ENCODE measurements at places on chromosomes 2 and 18. TPM values are rescaled to one million over a fixed set of nuclear protein-coding genes. Genes with fewer than 3 reads are reported as not detected.

DNA sequence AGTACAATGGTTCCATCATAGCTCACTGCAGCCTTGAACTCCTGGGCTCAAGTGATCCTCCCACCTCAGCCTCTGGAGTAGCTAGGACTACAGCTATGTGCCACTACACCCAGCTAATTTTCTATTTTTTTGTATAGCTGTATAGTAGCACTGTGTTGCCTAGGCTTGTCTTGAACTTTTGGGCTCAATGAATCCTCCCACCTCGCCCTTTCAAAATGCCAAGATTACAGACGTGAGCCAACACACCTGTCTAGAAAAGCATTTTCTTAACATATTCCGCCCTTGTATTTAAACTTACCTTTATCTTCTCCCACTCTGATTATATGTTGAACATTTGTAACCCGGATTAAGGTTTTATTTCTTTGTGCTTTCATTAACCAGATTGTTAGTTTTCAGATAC is 750.7 kb upstream of the GCFC2 start:
- no peaks in the 10 kb centered on the region for H3K36me3 ChIP-seq
- DNase-seq: no peak
- H3K27me3 ChIP-seq: peaks cover 3% of the 10 kb centered on the region
- no peak overlapping the region for H3K27ac ChIP-seq

GRCh38 chr2:142347751-142348150 is 216.9 kb upstream of the LRP1B start:
- no peak for DNase-seq
- H3K36me3 ChIP-seq: no peaks in the 10 kb centered on the region
- H3K4me3 ChIP-seq: no peak overlapping the region

GRCh38 chr2:239548965-239549595 is 148.3 kb upstream of the HDAC4 start:
- H3K36me3 ChIP-seq: no peaks in the 10 kb centered on the region
- no peak overlapping the region for H3K27ac ChIP-seq
- DNase-seq: no peak
- H3K4me3 ChIP-seq: no peak overlapping the region

GRCh38 chr18:26022585-26022984 is 67.8 kb downstream of the SS18 start:
- H3K4me3 ChIP-seq: no peak overlapping the region
- H3K27me3 ChIP-seq: no peaks in the 10 kb centered on the region
- no peak for DNase-seq
- peaks cover 5% of the 10 kb centered on the region for H3K4me1 ChIP-seq
- H3K36me3 ChIP-seq: peaks cover 59% of the 10 kb centered on the region

- H3K36me3 ChIP-seq: peaks cover 3% of the 10 kb centered on the region
- peaks cover 33% of the 10 kb centered on the region for H3K4me1 ChIP-seq
- no peak for DNase-seq
- no peaks in the 10 kb centered on the region for H3K27me3 ChIP-seq
- H3K27ac ChIP-seq: peak overlapping the region; percentile 93
Observed at GRCh38 chr2:189836644-189837043, 52.4 kb downstream of the PMS1 start.

DNA sequence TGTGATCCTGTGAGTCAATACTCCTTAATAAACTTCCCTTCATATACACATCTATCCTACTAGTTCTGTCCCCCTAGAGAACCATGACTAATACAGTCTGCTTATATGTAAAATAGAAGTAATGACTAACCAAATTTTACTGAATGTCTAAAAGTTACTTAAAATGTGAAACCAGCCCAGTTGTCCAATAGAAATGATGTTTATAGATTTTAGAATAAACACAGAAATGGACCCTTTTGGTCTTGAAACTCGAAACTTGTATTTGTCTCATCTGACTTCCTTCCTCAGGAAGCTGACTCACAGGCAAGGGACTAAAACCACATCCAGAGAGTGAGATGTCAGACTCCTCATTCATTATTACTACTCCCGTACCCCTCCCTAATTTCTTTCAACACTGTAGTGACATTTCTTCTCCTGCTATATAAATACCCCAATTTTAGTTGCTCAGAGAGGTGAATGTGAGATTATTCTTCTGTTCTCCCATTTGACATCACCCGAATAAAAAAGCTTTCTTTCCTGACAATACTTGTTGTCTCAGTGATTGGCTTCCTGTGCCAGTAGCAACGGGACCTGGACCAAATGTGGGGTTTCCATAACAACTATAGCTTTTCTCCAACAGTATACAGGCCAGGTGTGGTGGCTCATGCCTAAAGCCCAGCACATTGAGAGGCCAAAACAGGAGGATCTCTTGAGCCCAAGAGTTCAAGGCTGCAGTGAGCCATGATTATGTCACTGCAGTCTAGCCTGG is 486.0 kb downstream of the ERBB4 start:
- H3K27me3 ChIP-seq: no peaks in the 10 kb centered on the region
- DNase-seq: no peak
- peaks cover 7% of the 10 kb centered on the region for H3K4me1 ChIP-seq
- peaks cover 16% of the 10 kb centered on the region for H3K36me3 ChIP-seq

- H3K36me3 ChIP-seq: no peaks in the 10 kb centered on the region
- peaks cover 3% of the 10 kb centered on the region for H3K4me1 ChIP-seq
- no peaks in the 10 kb centered on the region for H3K27me3 ChIP-seq
- no peak overlapping the region for H3K4me3 ChIP-seq
Observed at GRCh38 chr2:30707304-30707903, 99.8 kb downstream of the CAPN13 start.

DNA sequence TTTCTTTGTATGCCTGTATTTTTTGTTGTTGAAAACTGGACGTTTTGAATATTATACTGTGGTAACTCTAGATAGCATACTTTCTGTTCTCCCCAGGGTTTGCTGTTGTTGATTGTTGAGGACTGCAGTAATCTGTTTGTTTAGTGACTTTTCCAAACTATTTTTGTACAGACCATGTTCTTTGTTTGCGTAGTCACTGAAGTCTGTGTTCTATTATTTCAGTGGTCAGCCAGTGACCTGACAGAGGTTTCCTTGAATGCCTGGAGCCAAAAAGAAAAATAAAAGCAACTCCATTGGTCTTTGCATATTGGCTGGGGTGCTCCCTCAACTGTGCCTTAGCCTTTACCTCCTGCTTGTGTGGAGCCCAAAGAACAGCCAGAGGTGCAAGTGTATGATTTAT is 42.7 kb upstream of the PHLPP1 start:
- no peak for DNase-seq
- peaks cover 11% of the 10 kb centered on the region for H3K27me3 ChIP-seq
- peaks cover 16% of the 10 kb centered on the region for H3K4me1 ChIP-seq

GRCh38 chr2:145068509-145068908 is 548.6 kb upstream of the ZEB2 start:
- no peaks in the 10 kb centered on the region for H3K27me3 ChIP-seq
- H3K36me3 ChIP-seq: peaks cover 5% of the 10 kb centered on the region
- no peak overlapping the region for H3K27ac ChIP-seq
- H3K4me1 ChIP-seq: peaks cover 33% of the 10 kb centered on the region
- no peak for DNase-seq

DNA sequence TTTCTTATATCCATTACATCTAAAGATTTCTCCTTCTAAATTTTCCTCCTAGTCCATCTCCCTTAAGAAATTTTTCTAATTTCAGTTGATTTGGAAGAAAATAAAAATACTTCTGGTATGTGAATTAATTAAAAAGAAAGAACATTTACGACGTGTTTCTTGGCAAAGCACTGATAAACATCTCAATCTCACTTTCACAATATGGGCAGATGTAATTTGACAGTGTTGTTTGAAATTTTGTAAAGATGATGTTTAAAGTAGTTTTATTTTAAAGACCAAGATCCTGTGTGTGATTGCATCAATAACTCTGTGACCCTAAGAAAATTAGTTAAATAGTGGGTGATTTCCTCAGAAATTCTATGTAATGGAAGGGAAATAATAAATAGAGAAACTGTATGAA is 510.0 kb downstream of the PARD3B start:
- no peak for DNase-seq
- H3K27me3 ChIP-seq: no peaks in the 10 kb centered on the region
- peaks cover 5% of the 10 kb centered on the region for H3K36me3 ChIP-seq
- H3K4me3 ChIP-seq: no peak overlapping the region

DNA sequence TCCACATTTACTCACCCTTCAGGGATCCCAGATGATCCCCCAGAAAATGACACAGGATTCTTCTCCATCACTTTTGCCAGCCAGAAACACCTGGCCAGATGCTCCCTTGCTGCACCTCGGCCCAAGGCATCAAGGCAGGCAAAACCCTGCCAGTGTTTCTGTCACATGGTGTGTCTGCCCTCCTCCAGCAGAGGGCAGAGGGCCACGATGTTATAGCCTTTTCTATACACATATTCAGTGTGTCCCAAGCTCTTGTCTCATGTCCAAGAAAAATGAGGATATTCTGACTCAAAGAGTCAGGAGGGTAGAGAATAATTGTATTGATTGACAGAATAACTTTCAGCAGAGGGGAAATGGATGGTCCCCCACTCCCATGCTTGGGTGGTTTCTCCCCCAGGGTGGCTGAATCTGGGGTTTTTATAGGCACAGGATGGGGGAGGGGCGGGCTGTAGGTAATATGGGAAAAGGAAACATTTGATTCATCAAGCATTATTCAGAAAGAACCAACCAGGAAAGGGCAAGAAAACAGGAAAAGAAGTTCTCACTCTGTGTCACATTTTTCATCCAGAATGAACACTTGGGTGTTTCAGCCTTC is 933.9 kb downstream of the TRIB2 start:
- no peak overlapping the region for H3K27ac ChIP-seq
- no peak overlapping the region for H3K4me3 ChIP-seq
- peaks cover 7% of the 10 kb centered on the region for H3K4me1 ChIP-seq
- no peaks in the 10 kb centered on the region for H3K36me3 ChIP-seq

GRCh38 chr2:96485350-96485749 is 19.8 kb downstream of the NEURL3 start:
- no peaks in the 10 kb centered on the region for H3K36me3 ChIP-seq
- peaks cover 43% of the 10 kb centered on the region for H3K27me3 ChIP-seq
- no peak overlapping the region for H3K4me3 ChIP-seq
- H3K4me1 ChIP-seq: peaks cover 5% of the 10 kb centered on the region
- H3K27ac ChIP-seq: no peak overlapping the region

GRCh38 chr18:79784071-79784913 is 13.4 kb upstream of the KCNG2 start:
- H3K27ac ChIP-seq: no peak overlapping the region
- no peaks in the 10 kb centered on the region for H3K36me3 ChIP-seq
- no peaks in the 10 kb centered on the region for H3K4me1 ChIP-seq
- H3K27me3 ChIP-seq: peaks cover 6% of the 10 kb centered on the region
- no peak overlapping the region for H3K4me3 ChIP-seq

GRCh38 chr2:239143858-239144712 is 256.7 kb downstream of the HDAC4 start:
- H3K4me3 ChIP-seq: no peak overlapping the region
- H3K36me3 ChIP-seq: peaks cover 2% of the 10 kb centered on the region
- DNase-seq: no peak
- no peaks in the 10 kb centered on the region for H3K27me3 ChIP-seq

DNA sequence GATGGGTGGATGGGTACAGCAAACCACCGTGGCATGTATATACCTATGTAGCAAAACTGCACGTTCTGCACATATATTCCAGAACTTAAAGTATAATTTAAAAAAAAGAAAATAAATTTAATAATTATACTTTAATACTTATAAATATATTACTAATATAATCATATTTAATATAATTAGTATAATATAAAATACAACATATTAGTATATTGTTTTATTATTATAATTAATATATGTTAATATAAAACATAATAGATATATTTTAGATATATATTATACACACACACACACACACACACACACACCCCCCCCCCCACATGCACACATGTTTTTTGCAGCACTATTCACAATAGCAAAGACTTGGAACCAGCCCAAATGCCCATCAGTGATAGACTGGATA is 29.8 kb downstream of the RPIA start:
- DNase-seq: no peak
- H3K27me3 ChIP-seq: no peaks in the 10 kb centered on the region
- H3K36me3 ChIP-seq: peaks cover 1% of the 10 kb centered on the region
- no peak overlapping the region for H3K27ac ChIP-seq

DNA sequence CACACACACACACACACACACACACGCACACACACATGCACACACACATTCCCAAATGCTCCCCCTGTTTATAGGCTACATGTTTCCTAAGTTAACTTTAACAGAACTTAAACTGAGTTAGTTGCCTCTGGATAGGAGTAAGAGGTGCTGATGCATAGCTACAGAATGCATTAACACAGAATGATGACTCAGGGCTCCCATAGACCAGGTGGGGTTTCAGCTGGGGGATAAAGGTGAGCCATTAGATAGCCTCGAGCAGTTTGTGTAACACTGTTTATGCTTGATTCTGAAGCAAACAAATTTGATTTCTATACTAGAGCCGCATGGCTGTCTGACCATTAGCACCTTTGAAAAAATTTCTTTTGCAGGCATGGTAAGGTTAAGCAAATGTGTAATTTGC is 741.0 kb downstream of the PLCL1 start:
- H3K4me3 ChIP-seq: no peak overlapping the region
- no peaks in the 10 kb centered on the region for H3K36me3 ChIP-seq
- no peak for DNase-seq
- no peaks in the 10 kb centered on the region for H3K4me1 ChIP-seq
- no peak overlapping the region for H3K27ac ChIP-seq

DNA sequence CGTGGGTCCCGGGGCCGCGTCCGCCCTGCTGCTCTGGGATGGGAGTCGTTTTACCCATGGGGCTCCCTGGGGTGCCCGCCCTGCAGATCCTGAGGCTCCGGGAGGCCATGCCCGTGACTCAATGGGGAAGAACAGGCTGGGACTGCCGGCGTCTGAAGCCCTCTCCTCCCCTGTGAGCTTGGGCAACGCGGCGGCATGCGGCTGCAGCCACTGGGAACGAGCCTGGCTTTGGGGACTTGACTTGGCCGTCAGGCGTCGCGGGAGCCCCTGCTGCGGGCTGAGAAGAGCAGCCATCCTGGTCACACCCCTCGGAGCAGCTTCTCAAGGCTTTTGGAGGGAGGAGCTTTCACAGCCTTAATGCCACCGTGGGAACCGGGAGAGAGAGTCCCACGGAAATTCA is 126.9 kb upstream of the CTDP1 start:
- peak; percentile 78 for DNase-seq
- no peak overlapping the region for H3K4me3 ChIP-seq
- no peaks in the 10 kb centered on the region for H3K36me3 ChIP-seq
- H3K4me1 ChIP-seq: no peaks in the 10 kb centered on the region
- H3K27me3 ChIP-seq: peaks cover 11% of the 10 kb centered on the region

DNA sequence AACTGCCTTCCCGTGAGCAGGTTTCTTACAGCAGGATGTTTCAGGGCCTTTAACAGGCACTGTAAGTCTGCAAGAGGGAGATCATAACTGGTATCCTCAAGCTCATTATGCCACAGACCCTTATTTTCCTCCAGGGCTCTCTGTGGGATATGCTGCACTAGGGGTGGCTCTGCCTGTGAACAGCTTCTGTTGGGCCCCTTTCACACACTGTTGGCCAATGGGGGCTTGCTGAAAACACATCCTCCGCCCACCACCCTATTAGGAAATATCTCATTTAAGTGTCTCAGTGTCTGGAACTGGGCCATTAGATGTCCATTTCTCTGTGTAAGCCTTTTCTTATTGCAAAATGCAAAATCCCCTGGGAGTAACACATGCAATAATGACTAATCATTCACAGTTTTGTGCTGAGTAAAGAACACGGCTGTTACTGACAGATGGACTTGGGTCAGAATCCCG is 414.3 kb upstream of the HS6ST1 start:
- H3K27me3 ChIP-seq: no peaks in the 10 kb centered on the region
- DNase-seq: no peak
- no peaks in the 10 kb centered on the region for H3K36me3 ChIP-seq
- H3K4me1 ChIP-seq: peaks cover 37% of the 10 kb centered on the region
- H3K27ac ChIP-seq: no peak overlapping the region
- H3K4me3 ChIP-seq: no peak overlapping the region

GRCh38 chr2:82098617-82099016 is 1794.1 kb upstream of the LRRTM1 start:
- H3K27me3 ChIP-seq: no peaks in the 10 kb centered on the region
- H3K36me3 ChIP-seq: no peaks in the 10 kb centered on the region
- no peak for DNase-seq

SH2D6 gene
- total RNA-seq: 1.6 TPM

PSMA8 gene
- total RNA-seq: not detected

GAD1 gene
- total RNA-seq: not detected

ALPP gene
- not detected for total RNA-seq

CPLX4 gene
- not detected for total RNA-seq
